ENCODE measurements at places on chromosomes 12 and 14. TPM values are rescaled to one million over a fixed set of nuclear protein-coding genes. Genes with fewer than 3 reads are reported as not detected.

Gene CD4
- 10.4 TPM for total RNA-seq

Gene MMP14
- total RNA-seq = 103 TPM

Gene KLHDC1
- total RNA-seq = 36.8 TPM

Gene PZP
- total RNA-seq = 2.6 TPM

Gene FGF23
- 4.3 TPM for total RNA-seq

Gene TAS2R10
- total RNA-seq = 2.6 TPM

Gene MEG3
- total RNA-seq = 815 TPM

Gene ANO6
- 95.6 TPM for total RNA-seq

Gene PLEKHD1
- 3.1 TPM for total RNA-seq

Gene PROX2
- 0.72 TPM for total RNA-seq

Gene DBX2
- total RNA-seq = 6.3 TPM

Gene LRP1-AS
- 1.2 TPM for total RNA-seq

Gene ARL6IP4
- total RNA-seq = 105 TPM
